GM12892 (cell line): ENCODE measurements at places on chromosomes 2 and 18.

GRCh38 chr18:49510393-49511115 lies 23.5 kb upstream of the C18orf32 start:
- DNase-seq: peak; percentile 19

- no peak for DNase-seq
These were observed 1995.5 kb upstream of the CELF4 start for GRCh38 chr18:39561126-39561525.

- DNase-seq: no peak
These were observed 38.7 kb downstream of the SDC1 start for GRCh38 chr2:20186078-20186854.

- DNase-seq: no peak
These were observed 249.0 kb downstream of the TRIB2 start for GRCh38 chr2:12965540-12966269.

GRCh38 chr2:196251132-196251531 lies 79.8 kb upstream of the STK17B start:
- DNase-seq: no peak

DNA sequence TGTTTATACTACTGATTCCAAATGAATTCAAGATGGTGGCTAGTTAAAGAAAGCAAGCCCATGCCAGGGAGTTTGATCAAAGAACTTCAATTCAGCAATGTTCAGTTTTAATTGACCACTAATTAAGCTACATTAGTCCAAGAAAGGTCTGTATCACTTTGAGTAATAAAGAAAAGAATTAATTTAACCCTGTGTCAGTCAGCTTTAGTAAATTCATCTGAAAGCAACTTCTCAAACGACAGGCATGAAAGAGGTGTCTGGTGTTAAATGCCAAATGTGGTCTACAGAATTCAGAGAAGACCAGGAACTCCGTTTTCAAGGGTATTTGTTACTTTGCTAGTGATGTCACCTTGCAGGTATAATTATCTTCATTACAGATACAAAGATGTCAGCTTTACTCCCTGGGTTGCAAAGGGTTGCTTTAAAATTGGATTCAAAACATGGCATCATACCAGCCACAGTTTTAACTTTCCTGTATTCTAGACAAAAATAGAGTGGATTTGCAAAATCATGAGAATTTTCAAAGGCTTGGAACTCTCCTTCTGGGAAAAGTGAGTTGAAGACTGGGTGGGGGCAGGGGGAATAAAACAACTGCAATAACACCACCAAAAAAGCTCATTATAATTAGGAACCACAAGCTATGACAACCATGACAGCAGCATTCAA lies 281.5 kb downstream of the TCF4 start:
- DNase-seq: no peak

DNA sequence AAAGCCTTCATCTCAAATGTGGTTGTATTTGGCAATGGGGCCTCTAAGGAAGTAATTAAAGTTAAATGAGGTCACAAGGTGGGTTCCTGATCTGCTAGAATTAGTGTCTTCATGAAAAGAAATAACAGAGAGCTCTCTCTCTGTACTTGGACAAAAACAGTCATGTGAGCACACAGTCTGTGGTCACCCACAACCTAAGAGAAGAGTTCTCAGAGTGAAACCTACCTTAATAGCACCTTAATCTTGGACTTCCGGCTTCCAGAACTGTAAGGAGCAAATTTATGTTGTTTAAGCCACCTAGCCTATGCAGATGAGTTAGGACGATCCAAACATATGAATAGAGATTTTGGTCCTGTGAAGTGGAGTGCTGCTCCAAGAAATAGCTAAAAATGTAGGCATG lies 758.9 kb downstream of the LRRTM4 start:
- DNase-seq: no peak

DNA sequence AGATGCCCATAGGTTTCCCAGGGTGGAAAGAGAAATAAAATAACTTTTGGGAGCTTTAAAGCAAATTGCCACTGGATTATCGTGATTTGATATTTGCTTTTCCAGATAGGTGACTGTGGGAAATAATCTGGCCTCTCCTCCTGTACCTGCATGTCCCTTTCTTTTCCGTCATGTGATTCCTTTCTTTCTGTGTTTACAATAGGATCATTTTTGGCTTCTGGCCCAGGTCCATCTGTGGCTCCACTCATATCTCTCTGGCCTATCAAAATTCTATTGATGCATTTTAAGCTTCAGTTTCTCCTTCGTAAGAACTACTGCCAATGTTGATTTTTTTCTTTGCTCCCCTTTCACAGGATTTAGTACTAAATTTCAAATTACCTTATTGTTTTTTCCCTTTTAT lies 153.6 kb downstream of the CCDC85A start:
- DNase-seq: no peak

- no peak for DNase-seq
These were observed 50.8 kb downstream of the ATOH8 start for GRCh38 chr2:85804583-85804982.

- DNase-seq: no peak
These were observed 25.6 kb upstream of the PRLH start for GRCh38 chr2:237540823-237541222.

- DNase-seq: no peak
These were observed 37.7 kb upstream of the CNGA3 start for GRCh38 chr2:98308532-98308931.

GRCh38 chr18:11339188-11339775 lies 189.9 kb upstream of the PIEZO2 start:
- DNase-seq: no peak

- no peak for DNase-seq
These were observed 181.8 kb downstream of the SNTG2 start for GRCh38 chr2:1132328-1132969.

- no peak for DNase-seq
These were observed 36.8 kb downstream of the LRRFIP1 start for GRCh38 chr2:237664151-237664550.

GRCh38 chr2:15702452-15702851 lies 110.8 kb downstream of the DDX1 start:
- DNase-seq: no peak

DNA sequence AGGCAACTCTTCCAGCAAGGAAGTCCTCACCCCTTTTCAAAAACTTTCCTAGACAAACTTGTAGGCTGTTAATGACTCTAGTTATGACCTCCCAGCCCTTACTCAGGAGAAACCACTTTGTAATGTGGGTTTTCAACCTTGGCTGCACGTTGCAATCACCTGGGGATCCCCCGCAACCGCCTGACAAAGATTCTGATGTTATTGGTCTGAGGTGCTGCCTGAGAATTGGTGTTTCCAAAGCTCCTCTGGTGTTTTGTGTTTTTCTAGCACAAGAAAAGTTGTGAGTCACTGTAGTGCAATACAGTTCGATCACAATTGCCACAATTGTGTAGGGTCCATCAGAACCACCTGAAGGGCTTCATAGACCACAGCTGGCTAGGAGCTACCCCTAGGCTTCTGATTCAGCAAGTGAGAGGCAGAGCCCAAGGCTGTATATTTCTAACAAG lies 121.6 kb downstream of the SP100 start:
- DNase-seq: peak; percentile 10

GRCh38 chr18:78679031-78679430 lies 300.6 kb upstream of the SALL3 start:
- no peak for DNase-seq

- DNase-seq: no peak
These were observed 72.6 kb downstream of the TXNL1 start for GRCh38 chr18:56565551-56566345.

DNA sequence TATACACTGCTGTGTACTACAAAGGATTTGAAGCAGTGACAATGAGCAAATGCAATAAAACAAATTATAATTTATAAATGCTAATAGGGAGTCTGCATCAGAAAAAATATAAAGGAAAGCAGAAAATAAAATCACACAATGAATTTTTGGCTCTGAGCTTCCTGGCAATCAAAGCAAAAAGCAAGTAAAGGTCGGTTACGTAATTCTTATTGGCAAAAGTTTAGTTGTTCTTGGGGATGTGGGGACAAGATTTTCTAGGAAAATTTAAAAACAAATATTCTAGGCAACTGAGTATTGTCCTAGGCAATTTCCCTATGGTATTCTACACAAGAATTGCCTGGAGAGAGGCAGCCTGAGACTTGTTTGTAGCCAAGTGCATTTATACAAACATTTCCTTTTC lies 1.8 kb downstream of the ORC2 start:
- no peak for DNase-seq

DNA sequence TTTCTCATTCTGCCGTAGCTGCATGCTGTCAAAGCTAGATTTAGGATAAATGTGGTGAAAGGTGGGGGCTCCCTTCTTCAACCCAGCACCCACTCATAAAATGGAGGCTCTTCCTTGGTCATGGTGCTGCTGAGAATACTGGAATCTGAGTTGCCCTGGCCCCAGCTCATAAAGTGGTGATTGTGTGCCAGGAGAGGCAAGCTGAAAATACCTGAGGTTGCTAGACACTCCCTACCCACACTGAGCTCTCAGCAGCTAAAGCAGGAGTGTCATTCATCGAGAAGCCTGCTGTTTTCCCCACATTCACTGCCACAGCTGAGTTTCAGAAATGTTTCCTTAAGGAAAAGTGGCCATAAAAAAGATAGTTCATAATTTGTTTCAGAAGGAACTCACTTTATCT lies 297.1 kb upstream of the RBMS1 start:
- DNase-seq: no peak

GRCh38 chr2:241230435-241230834 lies 42.0 kb downstream of the ANO7 start:
- DNase-seq: no peak

- DNase-seq: peak; percentile 49
These were observed 95.9 kb upstream of the MBOAT2 start for GRCh38 chr2:9099341-9099751.

GRCh38 chr2:62217970-62218369 lies 22.1 kb downstream of the B3GNT2 start:
- DNase-seq: no peak

GRCh38 chr2:119691189-119691588 lies 12.2 kb downstream of the TMEM177 start:
- no peak for DNase-seq

DNA sequence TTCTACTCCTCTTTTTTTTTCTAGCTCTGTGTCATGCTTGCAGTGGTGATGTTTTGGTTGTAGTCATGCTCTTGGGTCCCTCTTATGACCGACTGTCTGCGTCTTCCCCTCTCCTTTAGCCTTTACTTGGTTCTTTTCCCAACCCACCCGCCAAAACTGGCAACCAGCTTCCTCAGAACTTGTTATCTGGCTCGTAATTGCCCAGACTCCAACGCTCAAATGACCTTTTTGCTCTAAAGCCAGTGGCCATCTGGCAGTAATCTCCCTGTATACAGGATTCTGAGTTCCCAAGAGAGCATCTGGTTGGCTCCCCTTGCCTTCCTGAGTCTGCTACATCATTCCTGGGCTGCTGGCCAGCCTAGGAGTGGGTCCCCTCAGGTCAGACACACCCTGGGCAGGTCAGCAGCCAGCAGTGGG lies 147.2 kb downstream of the MGAT5 start:
- no peak for DNase-seq

DNA sequence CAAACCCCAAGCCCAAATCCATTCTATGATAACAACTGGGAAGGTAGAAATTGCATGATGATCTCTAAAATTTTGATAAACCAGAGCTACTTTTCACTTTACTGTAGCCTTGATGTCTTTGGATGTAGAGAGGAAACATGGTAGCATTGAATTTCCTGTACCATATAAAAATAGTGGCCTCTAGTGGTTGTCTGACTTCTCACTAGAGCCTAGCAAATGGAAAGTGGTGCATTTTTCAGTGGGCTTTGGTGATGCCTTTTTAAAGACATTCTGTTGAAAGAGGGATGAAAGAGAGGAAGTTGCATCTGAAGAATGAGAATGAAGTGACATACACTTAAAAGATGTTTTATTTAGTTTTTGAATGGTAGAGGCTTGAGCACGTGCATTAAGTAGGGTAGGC lies 662.2 kb downstream of the XIRP2 start:
- DNase-seq: no peak

DNA sequence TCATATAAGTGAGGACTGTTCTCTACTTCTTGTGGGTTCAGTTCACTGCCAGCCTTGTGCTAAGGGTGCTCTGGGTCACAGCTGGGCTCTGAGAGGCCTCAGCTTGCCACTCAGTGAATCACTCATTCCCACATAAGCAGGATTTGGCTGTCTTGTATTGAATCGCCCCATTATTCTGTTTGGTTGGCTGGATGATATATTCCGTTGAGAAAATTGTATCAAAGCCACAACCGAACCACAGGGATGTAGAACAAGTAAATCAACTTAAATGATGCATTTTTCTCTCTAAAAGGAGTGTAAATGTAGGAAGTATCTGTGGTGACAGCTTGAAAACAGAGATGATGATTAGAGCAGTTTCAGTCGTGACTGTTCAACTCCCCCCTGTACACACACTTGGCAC lies 39.6 kb downstream of the TTC39C start:
- DNase-seq: no peak

DNA sequence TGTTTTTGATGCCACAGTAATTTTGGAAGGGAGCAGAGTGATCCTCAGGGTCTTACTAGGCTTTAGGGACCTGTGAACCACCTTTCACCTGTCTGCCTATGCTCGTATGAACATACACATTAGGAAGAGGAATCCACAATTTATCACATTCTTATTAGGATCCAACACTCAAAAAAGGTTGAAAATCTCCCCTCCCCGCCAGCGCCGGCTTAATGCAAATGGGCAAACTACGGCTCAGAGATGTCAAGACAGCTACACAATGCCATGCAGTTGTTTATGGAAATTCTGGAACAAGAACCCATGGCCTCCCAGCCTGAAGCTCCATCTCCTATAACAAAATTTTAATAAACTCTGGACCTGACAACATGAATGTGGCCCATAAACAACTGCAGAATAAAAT lies 375.9 kb upstream of the ACVR2A start:
- no peak for DNase-seq

GRCh38 chr2:48406116-48406515 lies 123.8 kb upstream of the STON1 start:
- no peak for DNase-seq

- DNase-seq: no peak
These were observed 21.4 kb upstream of the LTBP1 start for GRCh38 chr2:32925283-32925815.

GRCh38 chr2:234558642-234559041 lies 61.8 kb upstream of the ARL4C start:
- DNase-seq: no peak

DNA sequence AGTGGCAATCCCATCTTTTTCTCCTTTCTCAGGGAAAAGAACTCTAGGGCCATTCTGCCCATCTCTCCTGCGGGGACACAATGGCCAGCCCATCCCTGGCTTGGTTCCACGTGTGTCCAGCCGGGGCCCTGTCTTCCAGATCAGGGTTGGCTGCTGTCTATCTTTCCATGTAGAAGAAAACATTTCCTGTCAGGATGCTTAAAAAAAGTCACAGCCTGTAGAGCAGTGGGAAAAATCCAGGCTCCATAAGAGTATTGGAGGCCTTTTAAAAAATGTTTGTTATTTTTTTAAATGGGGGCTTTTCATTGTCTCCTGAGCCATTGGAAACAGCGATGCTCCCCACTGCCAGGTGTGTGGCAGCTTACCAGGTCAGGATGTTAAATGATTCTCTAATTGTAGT lies 105.6 kb downstream of the TGFA start:
- no peak for DNase-seq

- DNase-seq: no peak
These were observed 182.8 kb downstream of the ST6GAL2 start for GRCh38 chr2:106703161-106703560.
